ENCODE measurements at places on chromosomes 2 and 18.
A peak's percentile ranks its signal among the peaks of the same experiment; 100 is the strongest.

DNA sequence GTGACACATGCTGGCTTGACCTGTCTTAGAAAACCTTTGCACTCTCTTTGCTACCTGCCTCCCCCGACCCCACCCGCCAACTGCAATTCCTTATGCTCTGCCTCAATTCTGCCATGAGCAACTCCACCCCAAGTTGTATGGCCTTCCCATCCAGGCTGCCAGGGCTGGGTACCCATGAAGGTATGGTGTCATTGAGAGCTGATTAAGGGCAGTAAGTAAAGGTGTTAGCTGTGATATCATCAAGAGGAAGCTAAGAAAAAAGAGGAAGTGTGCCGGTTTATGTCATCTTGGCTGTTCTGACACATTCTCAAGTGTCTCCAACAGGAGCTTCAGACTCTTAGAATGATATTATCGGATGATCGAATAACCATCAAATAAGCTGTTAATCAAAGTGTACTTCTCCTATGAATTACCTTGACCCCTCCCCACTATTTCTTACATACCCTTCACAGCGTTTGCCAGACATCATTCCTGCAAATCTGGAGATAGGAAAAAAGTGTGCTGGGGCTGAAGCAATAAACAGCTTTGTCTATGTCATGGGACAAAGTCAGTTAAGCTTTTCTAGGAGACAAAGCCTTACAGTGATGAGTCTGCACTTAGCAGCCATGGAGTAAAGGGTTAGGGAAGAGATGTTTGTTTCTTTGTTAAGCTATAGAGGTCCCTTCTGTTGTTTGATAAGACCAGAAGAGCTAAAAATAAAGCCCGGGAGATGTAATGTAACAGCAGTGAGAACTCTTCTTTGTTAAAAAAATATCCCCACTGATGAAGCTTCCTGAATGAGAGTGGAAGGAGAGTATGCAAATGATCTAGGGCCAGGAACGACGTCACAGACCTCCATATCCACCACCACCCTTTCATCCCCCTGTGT, 40.4 kb upstream of the SMAD2 start:
- no peak for DNase-seq
- H3K4me3 ChIP-seq, result no peak overlapping the region
- H3K27ac ChIP-seq, result no peak overlapping the region
- H3K36me3 ChIP-seq, result no peaks in the 10 kb centered on the region

DNA sequence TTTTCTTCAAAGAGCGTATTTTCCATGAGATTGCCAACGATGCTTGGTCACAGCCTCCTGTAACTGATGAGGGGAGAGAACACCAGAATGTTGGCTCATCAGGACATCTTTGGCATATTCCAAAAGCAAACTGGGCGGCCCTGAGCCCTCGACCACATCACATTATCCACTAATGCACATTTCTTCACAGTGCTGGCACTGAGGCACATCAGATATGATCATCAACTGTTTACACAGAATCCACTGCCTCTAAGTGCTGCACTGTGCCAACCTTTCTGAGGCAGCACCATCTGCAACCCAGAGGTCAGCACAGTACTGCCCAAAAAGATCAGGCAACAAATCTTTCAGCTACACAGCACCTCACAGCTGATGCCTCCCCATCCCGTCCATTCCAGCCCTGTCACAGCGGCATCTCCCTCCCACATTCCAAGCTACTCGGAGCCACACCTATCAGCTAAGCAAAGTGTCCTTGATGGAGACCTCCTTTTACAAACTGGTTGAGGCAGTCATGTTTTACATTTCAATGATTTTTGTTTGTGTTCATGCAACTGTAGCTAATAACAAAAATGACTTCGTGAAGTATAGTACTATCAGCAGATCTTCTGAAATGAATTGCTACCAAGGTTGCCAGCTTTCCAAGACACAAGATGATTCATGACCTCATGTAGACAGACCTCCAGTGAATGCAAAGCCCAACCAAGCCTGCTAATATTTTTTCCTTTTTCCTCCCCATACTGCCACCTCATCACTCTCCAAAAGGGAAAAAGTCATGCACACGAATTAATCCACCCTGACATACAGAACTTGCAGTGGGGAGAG, 32.3 kb downstream of the MYO5B start:
- no peak overlapping the region for H3K4me3 ChIP-seq
- no peaks in the 10 kb centered on the region for H3K4me1 ChIP-seq
- H3K36me3 ChIP-seq, result no peaks in the 10 kb centered on the region
- H3K27ac ChIP-seq, result no peak overlapping the region
- no peak for DNase-seq
- H3K27me3 ChIP-seq, result peaks cover 3% of the 10 kb centered on the region

- no peaks in the 10 kb centered on the region for H3K36me3 ChIP-seq
- H3K4me1 ChIP-seq, result peaks cover 14% of the 10 kb centered on the region
- H3K27ac ChIP-seq, result peak overlapping the region; percentile 58
- H3K4me3 ChIP-seq, result no peak overlapping the region
These were observed 65.8 kb downstream of the SUMO1 start for GRCh38 chr2:202172439-202173211.

- H3K4me1 ChIP-seq, result peaks cover 31% of the 10 kb centered on the region
- no peaks in the 10 kb centered on the region for H3K36me3 ChIP-seq
- peak overlapping the region; percentile 81 for H3K4me3 ChIP-seq
- DNase-seq, result no peak
These were observed 5.2 kb downstream of the ZFP36L2 start for GRCh38 chr2:43221124-43221762.

- no peaks in the 10 kb centered on the region for H3K4me1 ChIP-seq
- H3K36me3 ChIP-seq, result no peaks in the 10 kb centered on the region
- DNase-seq, result no peak
- no peak overlapping the region for H3K4me3 ChIP-seq
- H3K27me3 ChIP-seq, result peaks cover 1% of the 10 kb centered on the region
These were observed 375.2 kb upstream of the MYT1L start for GRCh38 chr2:2706306-2706705.
